ENCODE measurements at places on chromosomes 2 and 18.

DNA sequence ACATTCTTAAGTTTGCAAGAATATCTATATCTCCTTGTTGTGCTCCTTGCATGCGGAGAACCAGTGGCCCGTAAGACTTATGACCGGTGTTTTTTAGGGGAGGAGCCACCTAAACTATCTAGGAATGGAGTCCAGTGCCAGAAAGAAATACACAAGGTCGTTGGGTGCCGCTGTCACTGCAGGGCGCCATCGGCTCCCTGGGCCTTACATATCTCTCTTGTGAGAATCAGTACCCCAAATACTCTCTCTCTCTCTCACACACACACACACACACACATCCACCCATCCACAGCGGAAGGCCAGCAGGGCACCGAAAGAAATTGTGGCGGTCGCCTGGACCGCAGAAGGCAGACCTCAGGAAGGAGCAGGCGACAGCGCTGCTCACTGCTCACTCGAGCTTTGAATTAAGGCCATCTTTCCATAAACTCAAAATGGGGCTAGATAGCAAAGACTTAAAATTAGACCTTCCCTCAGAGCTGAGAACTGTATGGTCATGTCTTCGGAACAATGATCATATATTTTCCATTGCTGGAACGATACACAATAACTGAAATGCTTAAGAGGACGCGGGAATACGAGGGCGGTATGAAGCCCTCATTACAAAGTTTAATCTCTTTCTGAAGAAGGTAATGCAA lies 10.4 kb downstream of the NR4A2 start:
- no peak overlapping the region for H3K27ac ChIP-seq
- DNase-seq, result no peak
- H3K4me1 ChIP-seq, result peaks cover 37% of the 10 kb centered on the region
- peaks cover 21% of the 10 kb centered on the region for H3K36me3 ChIP-seq

DNA sequence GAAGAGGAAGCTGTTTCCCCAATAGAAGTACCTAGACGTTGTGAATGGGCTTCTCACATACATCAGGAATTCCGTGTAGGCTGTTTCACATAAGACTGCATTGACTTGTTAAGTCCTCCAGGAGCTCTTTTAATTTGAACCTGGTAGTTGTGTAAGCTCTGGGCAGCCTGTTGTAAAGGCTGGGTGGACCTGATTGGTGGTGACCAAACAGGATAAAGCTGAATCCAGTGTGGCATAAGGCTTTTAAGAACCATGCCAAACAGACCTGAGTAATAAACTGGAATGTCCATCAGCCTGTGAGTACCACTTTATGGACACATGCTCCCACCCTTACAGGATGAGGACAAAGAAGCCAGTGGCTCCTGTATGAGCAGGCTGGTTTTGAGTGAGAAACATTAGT lies 24.1 kb downstream of the RMND5A start:
- no peak overlapping the region for H3K4me3 ChIP-seq
- H3K27me3 ChIP-seq, result no peaks in the 10 kb centered on the region
- DNase-seq, result no peak
- H3K27ac ChIP-seq, result no peak overlapping the region
- peaks cover 5% of the 10 kb centered on the region for H3K36me3 ChIP-seq

DNA sequence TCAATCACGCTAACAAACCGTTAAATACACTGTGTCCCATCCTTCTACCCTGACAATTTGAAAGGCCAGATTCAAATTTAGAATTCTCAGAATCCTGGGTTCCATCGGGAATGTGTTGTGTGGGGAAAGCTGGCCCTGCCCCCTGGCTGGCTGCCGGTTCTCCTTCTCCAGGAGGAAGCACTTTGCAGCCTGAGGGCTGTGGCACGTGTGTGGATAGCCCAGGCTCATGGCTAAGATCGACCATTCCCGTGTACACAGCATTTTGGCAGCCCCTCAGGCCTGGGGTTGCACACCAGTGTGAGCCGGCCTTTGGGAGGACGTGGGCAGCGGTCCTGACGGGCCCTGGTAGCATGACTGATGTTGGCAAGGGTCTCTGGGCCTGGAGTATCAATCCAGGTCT lies 51.0 kb upstream of the ROCK2 start:
- H3K27ac ChIP-seq, result no peak overlapping the region
- H3K27me3 ChIP-seq, result peaks cover 8% of the 10 kb centered on the region
- no peak for DNase-seq
- no peak overlapping the region for H3K4me3 ChIP-seq
- H3K36me3 ChIP-seq, result no peaks in the 10 kb centered on the region
- H3K4me1 ChIP-seq, result peaks cover 19% of the 10 kb centered on the region

DNA sequence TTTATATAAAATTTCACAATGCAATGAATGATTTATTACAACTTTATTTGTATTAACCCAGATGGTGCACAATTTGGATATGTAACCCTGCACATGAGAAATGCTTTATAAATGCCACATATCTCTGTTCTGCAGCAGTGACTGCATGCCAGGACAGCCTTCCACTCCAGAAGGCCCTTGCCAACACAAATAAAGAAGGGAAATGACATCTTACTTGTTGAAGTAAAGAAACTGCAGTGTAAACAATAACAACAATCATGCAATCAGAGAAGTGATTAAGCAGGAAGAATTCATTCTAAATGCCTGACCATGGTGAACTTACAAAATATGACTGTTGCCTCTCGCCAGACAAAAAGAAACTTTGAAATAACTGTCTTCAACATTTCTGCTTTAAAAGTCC lies 129.9 kb upstream of the CHST9 start:
- no peak for DNase-seq
- no peaks in the 10 kb centered on the region for H3K27me3 ChIP-seq
- no peaks in the 10 kb centered on the region for H3K4me1 ChIP-seq
- no peaks in the 10 kb centered on the region for H3K36me3 ChIP-seq
- no peak overlapping the region for H3K27ac ChIP-seq

- no peak overlapping the region for H3K27ac ChIP-seq
- peaks cover 8% of the 10 kb centered on the region for H3K4me1 ChIP-seq
- DNase-seq, result no peak
- H3K27me3 ChIP-seq, result peaks cover 7% of the 10 kb centered on the region
- no peaks in the 10 kb centered on the region for H3K36me3 ChIP-seq
Measured at GRCh38 chr18:10131081-10131459, 217.3 kb downstream of the VAPA start.

DNA sequence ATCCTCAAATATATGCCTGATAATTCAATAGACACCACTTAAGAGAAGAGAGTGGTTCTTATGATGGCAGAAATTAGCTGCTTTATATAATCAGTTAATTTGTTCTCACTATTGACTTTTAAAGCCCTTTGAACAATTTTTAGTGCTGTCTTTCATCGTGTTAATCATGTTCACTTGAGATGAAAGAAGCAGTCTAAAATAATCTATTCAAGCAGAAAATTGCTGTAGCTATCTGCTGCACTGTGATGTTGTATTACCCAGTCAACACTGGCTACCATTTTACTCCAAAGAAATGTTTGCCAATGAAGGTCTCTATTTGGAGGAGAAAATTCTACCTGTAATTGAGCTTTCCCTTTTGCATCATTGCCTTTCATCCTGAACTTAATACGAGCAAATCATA lies 459.8 kb upstream of the FSIP2 start:
- no peak overlapping the region for H3K4me3 ChIP-seq
- no peak for DNase-seq
- no peaks in the 10 kb centered on the region for H3K36me3 ChIP-seq
- no peaks in the 10 kb centered on the region for H3K27me3 ChIP-seq
- H3K4me1 ChIP-seq, result no peaks in the 10 kb centered on the region
- H3K27ac ChIP-seq, result no peak overlapping the region
